ENCODE measurements at places on chromosomes 1 and 21. TPM values are rescaled to one million over a fixed set of nuclear protein-coding genes. Genes with fewer than 3 reads are reported as not detected.

AMPD1 gene
- total RNA-seq, result not detected

PEAR1 gene
- 5.0 TPM for total RNA-seq

TMPRSS15 gene
- not detected for total RNA-seq

GFI1 gene
- not detected for total RNA-seq

HOOK1 gene
- total RNA-seq, result 7.1 TPM

GPR153 gene
- total RNA-seq, result 43.1 TPM

EDARADD gene
- total RNA-seq, result 6.8 TPM

KCNE2 gene
- not detected for total RNA-seq

GBP4 gene
- 0.07 TPM for total RNA-seq

PGLYRP3 gene
- total RNA-seq, result 6.0 TPM

ACADM gene
- 30.0 TPM for total RNA-seq

SPRR1A gene
- total RNA-seq, result 172 TPM

TARS2 gene
- 26.7 TPM for total RNA-seq

CLEC20A gene
- 0.28 TPM for total RNA-seq

PTPN7 gene
- not detected for total RNA-seq

CHRM3 gene
- total RNA-seq, result under 0.01 TPM

KMO gene
- total RNA-seq, result not detected

MTARC2 gene
- total RNA-seq, result 5.8 TPM

CLDN17 gene
- total RNA-seq, result 0.56 TPM

VANGL1 gene
- 11.8 TPM for total RNA-seq

TMEM61 gene
- total RNA-seq, result 0.85 TPM

NTRK1 gene
- total RNA-seq, result not detected

ALX3 gene
- not detected for total RNA-seq

SPRR2B gene
- not detected for total RNA-seq

SLC16A4 gene
- 2.8 TPM for total RNA-seq

TAF1A gene
- 1.9 TPM for total RNA-seq

TNNI3K gene
- not detected for total RNA-seq

GPR3 gene
- total RNA-seq, result 0.14 TPM

Data from airway epithelial cell (primary cell).